Right forelimb (tissue), 1 donor: ENCODE measurements at places on chromosomes 1 and 21.

- no peak for DNase-seq
These were observed 84.2 kb downstream of the SPATA46 start for GRCh38 chr1:162292422-162292849.

DNA sequence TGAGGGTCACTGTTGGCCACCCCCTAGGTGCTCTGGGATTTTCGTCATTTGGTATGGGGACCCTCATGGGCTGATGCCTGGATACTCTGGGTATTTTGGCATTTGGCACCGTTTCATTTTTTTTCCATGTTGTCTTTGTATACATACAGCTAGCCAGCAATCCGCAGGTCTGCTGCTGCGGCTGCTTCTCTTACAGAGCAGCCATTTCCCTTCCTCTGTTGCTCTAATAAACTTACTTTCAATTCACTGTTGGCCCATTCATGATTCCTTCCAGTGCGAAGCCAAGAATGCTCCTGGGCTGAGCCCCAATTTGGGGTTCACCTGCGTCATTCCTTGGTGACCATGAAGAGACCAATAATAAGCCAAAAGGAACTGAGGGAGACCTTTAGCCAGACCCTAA, 21.5 kb downstream of the GON4L start:
- DNase-seq, result no peak

DNA sequence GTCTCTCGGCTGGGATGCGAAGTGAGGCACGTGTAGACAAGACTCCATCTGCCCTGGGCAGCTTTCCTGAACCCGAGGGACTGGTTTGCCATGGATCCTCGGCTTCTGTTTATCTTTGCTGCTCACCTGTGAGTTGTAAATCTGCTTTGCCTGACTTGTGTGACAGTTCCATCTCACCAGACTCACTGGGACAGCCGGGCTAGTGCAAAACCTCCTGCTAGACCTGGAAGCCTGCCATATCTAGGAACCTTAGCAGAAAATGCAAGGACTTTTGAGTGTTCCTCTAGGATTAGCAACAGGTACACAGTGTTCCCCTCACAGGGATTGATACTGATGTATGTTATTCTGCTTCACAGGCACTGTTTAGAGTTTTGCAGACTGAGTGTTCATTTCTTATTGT, 218.6 kb downstream of the URB2 start:
- no peak for DNase-seq

DNA sequence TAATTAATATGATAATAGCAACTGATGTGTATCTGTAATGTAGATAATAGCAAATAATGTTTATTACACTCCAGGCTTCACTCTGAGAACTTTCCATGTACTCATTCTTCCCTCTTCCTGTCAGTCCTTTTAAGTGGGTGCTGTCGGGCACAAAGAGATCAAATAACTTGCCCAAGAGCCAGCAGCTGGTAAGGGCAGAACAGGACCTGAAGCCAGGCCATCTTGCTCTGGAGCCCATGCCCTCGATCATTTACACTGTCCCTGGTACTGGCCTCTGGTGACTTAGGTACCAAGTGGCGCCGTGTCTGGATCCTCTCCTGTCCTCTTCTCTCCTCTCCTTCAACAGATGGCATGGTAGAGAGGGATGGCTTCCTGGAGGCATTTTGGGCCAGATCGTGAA, 97.2 kb downstream of the VPS13D start:
- no peak for DNase-seq

DNA sequence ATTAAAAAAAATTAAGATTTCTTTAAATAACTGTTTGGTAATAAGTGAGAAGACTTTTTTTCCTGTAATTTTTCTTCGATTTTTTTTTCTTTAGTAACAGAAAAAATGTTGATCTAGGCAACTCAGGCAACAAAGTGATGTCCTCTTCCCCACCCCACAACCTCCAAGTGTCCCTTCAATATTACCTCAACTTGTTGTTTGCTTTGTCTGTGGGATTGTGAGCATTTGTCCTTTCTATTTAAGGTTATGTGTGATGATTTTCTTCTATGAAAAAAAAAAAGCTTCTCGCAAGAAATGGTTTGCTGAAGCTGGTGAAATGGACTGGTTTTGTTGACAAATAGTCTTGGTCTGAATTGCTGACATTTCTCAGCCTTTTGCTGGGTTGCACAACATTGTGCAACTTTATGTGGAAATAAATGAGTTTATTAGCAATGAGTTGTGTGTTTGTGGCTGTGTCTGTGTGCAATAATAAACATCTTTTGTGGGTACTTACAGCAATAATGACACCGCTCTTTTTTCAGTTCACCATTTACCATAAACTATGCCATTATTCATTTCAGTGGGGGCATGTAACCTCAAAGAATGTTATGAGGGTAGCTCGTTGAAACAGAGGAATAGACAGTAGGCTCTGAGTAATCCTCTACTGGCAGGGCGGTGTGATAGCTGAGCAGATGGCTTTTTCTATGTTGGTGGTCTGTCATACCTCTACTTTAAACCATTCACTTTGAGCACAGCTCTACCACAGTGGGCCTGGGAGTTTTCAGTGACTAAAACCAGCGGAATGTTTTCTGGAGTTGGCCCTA, 218.4 kb downstream of the HLX start:
- DNase-seq, result no peak

GRCh38 chr1:223246476-223247112, 103.5 kb upstream of the TLR5 start:
- DNase-seq, result peak; percentile 12

DNA sequence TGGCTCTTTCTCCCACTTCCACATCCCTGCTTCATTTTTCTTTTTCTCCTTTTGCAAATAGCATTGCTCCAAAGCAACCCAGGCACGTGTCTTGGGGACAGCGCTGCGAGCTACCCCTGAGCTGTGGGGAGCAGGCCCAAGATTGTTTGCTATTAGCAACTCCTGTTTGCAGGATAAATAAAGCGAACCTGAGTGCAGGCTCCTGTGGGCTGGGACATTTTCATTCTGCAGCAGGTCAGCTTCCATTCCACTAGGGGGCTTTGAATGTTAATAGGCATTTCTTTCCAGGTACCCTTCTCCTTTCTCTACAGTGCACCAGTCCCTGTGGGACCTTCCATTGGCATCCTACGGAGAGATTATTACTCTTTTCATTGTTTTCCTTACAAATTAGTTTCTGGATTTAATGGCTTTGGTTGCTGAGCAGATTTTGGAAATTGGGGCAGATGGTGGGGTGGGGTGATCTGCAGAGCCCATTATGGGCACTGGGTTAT, 54.0 kb downstream of the OLFML3 start:
- no peak for DNase-seq

- DNase-seq, result peak; percentile 95
These were observed at the start of gene PCBP3 for GRCh38 chr21:45643021-45643980. Gene PCBP3, plus strand, starts transcription at chr21:45643725. Its CDS starts 206,361 bp downstream, at chr21:45850086.

DNA sequence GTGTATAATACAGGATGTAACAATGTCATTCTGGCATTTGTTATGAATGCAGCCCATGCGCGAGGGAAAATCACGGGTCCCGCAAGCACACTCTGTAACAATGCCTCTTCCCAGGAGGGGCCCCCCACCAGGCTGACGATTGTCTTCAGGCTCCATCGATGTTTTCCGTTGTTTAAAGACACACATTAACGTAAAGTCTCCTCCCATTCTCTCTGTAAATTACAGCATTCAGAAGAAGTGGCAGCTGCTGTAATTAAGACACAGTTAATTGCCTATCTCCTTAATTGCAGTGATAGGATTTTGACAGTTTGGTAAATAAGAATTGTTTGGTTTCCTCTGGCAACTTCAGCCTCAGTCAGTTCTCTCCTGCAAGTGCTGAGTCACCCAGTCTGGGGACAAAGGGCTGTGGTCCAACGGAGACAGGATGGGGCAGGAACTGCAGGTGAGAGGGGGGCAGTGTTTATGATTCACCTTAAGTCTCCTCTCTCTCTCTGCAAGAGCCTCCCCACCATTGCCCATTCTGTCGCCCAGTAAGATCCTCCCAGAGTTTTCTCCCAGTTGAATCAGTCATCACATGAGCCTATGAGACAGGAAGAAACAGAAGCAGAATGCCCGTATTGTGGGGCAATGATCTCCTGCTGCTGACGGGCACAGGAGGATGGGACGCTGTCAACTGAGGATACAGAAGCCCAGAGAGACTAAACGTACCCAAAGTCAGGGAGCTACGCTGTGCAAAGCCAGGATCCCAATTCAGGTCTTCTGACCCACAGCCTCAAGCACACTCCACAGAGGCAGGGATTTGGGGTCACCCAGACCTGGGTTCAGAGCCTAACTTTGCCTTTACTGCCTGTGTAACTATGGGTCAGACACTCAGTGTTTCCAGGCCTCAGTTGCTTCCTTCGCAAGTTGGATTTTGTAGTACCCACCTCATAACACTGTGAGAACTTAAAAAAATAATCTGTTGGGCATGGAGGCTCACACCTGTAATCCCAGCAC, 110.0 kb downstream of the ADSS2 start:
- no peak for DNase-seq

GRCh38 chr1:20903437-20903836, 116.3 kb upstream of the HP1BP3 start:
- no peak for DNase-seq

DNA sequence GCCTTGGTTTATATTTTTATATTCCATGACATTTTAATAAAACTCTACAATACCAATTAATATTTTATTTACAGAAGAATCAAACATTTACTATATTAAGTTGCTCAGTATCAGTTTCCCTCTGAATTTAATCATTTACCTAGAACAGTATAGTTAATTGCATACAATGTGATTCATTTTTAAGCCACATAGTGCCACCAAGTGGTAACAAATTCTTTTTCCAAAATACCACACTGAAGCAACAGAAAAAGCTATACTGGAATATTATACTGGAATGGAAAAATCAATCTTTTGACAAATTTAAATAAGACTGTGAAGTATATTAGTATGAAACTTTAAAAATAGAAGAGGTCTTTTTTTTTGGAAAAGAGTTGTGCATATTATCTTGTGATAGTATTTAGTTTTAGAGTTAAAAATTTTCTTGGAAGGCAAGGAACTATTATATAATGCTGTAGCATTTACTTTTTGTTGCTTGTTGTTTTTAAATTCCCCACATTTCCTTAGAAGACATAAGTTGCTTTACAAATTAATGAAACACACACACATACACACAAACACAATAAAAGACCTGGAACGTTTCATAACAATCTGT, 57.3 kb downstream of the ZNF644 start:
- no peak for DNase-seq

DNA sequence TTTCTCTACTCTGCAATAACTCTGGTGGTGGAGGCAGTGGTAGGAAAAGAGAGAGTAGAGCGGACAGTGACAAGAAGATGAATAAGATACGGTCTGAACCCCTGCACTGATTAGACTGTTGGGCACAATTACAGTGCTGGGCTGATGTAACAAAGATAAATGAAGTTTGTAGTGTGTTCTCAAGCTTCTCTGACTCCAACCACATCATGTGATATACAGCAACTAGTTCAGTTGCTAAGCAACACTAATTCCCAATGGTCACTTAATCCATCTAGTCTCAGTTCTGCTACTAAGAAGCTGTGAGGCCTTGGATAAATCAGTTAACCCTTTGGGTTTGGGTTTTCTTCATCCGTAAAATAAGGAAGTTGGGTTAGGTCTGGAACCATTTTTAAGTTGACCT, 17.3 kb downstream of the DDR2 start:
- DNase-seq, result no peak

- no peak for DNase-seq
These were observed 815.6 kb downstream of the LTN1 start for GRCh38 chr21:28177124-28177523.

GRCh38 chr21:36092681-36093080, 22.9 kb downstream of the CBR1 start:
- DNase-seq, result no peak

GRCh38 chr1:17419626-17420328, 19.7 kb downstream of the RCC2 start:
- peak; percentile 81 for DNase-seq

GRCh38 chr1:44947774-44948311, 38.6 kb downstream of the EIF2B3 start:
- no peak for DNase-seq

DNA sequence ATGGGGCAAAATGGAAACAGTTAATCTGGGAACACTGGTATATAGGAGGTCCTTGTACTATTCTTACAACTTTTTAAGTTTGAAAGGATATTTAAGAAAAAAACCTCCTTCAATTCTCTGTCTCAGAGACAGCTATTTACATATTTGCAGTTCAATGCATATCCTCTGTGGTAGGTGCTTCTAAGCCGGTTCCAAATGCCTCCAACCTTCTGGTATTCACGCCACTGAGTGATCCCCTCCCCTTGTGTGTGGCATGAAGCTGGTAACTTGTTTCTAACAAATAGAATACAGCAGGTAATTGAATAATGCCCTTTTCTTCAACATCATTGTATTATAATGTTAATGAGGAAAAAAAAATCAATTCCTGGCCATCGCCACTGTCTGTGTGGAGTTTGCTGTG, 91.2 kb downstream of the PROX1 start:
- no peak for DNase-seq

DNA sequence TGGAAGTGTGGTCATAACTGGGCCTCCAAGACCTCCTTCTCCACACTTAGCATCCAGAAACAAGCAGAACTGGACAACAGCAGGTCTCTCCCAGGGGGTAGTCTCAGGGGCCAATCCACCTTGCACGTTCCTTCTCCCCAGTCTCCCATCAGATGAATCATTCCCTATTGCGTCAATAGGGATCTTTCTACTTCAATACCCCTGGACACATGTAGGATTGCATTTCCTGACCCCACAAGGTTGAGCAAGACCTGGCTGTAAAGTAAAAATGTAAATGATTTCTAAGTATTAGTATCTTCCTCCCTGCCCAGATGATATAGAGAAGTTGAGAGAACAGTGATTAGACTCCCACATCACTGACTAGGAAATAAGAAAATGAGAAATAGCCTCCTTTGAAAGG, 224.5 kb upstream of the CSF3R start:
- no peak for DNase-seq

GRCh38 chr1:155379180-155379579, 58.5 kb downstream of the RUSC1 start:
- no peak for DNase-seq

GRCh38 chr1:31786366-31787060, 22.4 kb upstream of the ADGRB2 start:
- DNase-seq, result peak; percentile 20

DNA sequence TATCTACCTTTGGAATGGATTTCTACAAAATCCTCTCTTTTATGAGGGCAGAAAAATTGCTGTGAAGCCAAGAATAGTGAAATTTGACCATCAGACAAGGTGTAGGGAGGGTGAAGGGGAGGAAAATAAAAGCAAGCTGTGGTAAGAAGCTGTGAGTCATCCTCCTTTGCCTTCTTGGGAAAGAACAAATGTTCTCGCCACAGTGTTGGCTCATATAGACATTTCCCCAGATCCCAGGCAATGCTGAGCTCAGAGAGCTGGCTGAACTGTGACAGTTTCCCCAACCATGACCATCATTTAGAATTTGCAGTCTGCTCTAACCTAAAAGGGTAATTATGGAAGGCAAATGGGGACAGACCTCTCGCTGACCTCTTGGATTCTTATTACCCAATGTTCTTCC, 235.4 kb downstream of the PBX1 start:
- no peak for DNase-seq
